Renal cortical epithelial cell (primary cell): ENCODE measurements at places on chromosomes 16 and 17. TPM values are rescaled to one million over a fixed set of nuclear protein-coding genes. Genes with fewer than 3 reads are reported as not detected.

LGALS9B gene
- not detected in 2 replicates for total RNA-seq

- DNase-seq, result no peak
These were observed 358.5 kb upstream of the ERCC4 start for GRCh38 chr16:13561291-13562070.

DNA sequence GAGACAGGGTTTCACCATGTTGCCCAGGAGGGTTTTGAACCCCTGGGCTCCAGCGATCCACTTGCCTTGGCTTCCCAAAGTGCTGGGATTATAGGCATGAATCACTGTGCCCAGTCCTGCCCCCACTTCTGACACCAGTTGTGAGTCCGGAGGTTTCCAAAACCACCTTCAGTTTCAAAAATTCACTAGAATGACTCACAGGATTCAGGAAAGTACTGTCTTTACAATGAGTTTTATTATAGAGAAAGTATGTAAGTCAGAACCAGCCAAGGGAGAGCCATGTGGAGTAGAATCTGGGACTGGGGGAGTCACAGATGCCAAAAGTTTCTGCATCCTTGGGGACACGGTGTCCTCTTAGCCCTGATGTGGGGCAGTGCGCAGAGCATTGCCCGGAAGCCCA lies 55.1 kb downstream of the PLD6 start:
- DNase-seq, result peak; percentile 90

FDXR gene
- total RNA-seq, result 30.6 and 31.3 TPM in 2 replicates

GRCh38 chr17:3857261-3858105 lies 11.4 kb upstream of the NCBP3 start:
- no peak for DNase-seq

NLRC3 gene
- total RNA-seq, result 0.05 and 0.17 TPM in 2 replicates

- DNase-seq, result no peak
These were observed 187.0 kb upstream of the CACNG3 start for GRCh38 chr16:24069036-24069590.
